Activated T-helper 17 cell treated with anti-CD3 and anti-CD28 coated beads, Interleukin-2, amount 50 U/mL, for 72 hours (primary cell): ENCODE measurements at places on chromosomes 7 and 10. TPM values are rescaled to one million over a fixed set of nuclear protein-coding genes. Genes with fewer than 3 reads are reported as not detected.

- peak; percentile 82 for ATAC-seq
Measured at GRCh38 chr10:73922007-73922863, 11.3 kb downstream of the PLAU start.

- ATAC-seq = no peak
Measured at GRCh38 chr7:80537091-80537490, 25.2 kb upstream of the GNAT3 start.

- ATAC-seq = no peak
Measured at GRCh38 chr10:43375401-43376020, 4.1 kb downstream of the FXYD4 start.

- no peak for ATAC-seq
Measured at GRCh38 chr7:132345543-132346129, 230.6 kb downstream of the PLXNA4 start.

DNA sequence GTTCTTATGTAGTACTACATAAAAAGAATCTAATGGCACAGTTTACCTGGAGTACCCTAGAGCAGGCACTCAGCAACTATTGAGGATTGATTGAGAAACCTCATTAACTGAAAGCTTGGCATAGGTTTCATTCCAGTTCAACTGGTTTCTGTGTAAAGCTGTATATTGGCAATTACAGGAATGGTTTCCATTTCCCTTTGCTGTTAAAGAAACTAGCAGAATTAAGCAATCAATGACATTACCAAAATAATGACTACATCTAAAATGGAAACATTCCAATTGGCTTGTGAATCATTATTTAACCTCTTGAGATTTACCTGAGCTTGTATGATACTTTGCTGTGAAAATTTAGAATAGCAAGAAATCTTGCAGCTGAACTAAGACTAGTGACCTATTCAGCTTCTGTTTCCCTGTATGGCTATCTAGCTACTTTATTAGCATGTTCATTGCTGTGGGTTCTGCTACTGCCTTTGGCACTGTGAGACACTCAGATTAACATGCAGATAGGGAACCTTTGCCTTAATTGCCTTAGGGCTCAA, 33.5 kb upstream of the CADPS2 start:
- ATAC-seq = no peak

GRCh38 chr7:96040250-96040772, 268.0 kb downstream of the DYNC1I1 start:
- ATAC-seq = no peak

GRCh38 chr7:74074770-74075169, 8.8 kb upstream of the LIMK1 start:
- ATAC-seq = no peak

The THNSL1 gene
- total RNA-seq = 5.1 TPM

GRCh38 chr7:140007051-140007690, 55.6 kb downstream of the PARP12 start:
- ATAC-seq = no peak

- ATAC-seq = peak; percentile 30
Measured at GRCh38 chr10:98400482-98400881, 14.5 kb downstream of the PYROXD2 start.

GRCh38 chr10:11901454-11901832, 78.3 kb downstream of the PROSER2 start:
- ATAC-seq = no peak

- ATAC-seq = peak; percentile 23
Measured at GRCh38 chr10:86520871-86521677, 518 bp downstream of the WAPL start.

The CDHR3 gene
- total RNA-seq = 2.2 TPM

DNA sequence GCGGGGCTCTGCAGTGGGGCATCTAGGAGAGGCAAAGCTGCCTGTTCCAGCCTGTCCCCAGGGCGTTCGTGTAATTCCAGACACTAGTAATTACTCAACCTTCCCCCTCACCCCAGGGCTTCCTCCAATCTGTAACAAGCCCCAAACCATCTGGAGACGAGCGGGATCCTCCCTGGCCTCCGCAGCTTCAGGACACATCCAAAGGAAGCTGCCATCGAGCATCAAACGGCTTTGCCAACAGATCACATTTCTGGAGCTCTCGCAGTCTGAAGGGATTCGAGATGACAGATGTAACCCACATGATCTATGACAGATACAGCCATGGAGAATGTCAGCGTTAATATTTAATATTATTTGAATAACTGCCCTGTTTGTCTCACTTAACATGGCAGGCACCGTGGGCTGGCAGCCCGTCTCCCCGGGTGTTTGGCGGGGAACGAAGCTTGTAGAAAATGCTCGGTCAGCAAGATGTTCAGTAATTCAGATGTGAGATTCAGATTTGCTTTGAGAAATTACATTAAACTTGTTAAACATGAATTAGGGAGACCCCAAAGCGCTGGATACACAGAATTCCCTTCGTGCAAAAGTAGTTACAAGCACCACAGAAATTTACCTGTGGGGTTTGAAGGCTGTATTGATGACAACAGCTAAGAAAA, 108.5 kb upstream of the C7orf33 start:
- ATAC-seq = no peak
